Stimulated activated CD8-positive, alpha-beta memory T cell treated with anti-CD3 and anti-CD28 coated beads, Interleukin-15, amount 100 ng/mL, for 1 hour (primary cell): ENCODE measurements at places on chromosomes 12 and 14.

GRCh38 chr14:75430976-75431375 is 3.2 kb downstream of the JDP2 start:
- DNase-seq: no peak

DNA sequence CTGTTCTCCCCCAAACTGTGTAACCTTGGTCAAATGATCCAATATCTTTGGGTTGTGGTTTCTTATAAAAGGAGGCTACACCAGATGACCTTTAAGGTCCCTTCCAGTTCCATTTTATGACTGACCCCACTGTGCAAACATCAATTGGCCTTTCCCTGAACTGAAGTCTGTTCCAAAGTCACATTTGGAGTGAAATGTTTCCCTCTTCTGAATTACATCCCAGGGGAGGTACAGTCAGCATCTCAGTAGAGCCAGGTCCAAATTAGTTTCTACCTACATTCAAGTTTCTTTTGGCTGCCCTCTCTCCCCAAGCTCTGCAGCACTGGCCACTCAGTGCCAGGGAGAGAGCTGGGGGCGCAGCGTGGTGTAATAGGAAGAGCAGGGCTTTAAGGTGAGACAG is 34.4 kb downstream of the LIMA1 start:
- DNase-seq: no peak

GRCh38 chr14:49526101-49526500 is 60.1 kb downstream of the RPS29 start:
- no peak for DNase-seq

DNA sequence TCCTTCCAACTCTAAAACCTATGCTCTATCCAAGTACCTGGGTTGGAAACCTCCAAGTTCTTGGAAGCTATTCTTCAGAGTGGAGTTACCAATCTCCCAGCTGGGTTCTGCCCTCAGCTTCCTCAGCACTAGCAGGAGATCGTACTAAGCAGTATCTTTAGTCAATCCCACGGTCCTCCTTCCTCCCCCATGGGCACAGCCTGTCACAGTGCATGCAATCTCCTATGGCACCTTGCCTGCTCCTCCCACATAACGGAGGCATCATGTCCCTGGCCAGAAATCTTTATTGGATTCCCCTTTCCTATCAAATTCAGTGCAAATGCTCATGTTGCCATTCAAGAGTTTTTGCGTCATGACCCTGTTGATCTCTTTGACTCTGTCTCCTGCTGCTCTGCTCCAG is 5.4 kb upstream of the LPAR5 start:
- DNase-seq: no peak

DNA sequence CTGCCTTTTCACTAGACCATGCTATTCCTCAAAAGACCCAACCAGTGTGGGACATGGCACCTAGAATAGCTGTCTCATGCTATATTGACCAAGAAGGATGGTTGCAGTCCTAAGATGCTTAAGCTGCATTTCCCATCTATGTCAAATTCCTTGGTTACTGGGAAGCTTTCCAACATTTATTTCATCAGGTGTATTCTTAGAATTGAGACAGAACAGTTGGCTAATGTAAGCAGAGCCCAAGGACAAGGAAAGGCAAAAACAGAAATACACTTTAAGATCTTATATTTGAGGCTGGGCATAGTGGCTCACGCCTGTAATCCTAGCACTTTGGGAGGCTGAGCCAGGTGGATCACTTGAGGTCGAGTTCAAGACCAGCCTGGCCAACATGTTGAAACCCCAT is 24.7 kb downstream of the ARG2 start:
- DNase-seq: no peak

DNA sequence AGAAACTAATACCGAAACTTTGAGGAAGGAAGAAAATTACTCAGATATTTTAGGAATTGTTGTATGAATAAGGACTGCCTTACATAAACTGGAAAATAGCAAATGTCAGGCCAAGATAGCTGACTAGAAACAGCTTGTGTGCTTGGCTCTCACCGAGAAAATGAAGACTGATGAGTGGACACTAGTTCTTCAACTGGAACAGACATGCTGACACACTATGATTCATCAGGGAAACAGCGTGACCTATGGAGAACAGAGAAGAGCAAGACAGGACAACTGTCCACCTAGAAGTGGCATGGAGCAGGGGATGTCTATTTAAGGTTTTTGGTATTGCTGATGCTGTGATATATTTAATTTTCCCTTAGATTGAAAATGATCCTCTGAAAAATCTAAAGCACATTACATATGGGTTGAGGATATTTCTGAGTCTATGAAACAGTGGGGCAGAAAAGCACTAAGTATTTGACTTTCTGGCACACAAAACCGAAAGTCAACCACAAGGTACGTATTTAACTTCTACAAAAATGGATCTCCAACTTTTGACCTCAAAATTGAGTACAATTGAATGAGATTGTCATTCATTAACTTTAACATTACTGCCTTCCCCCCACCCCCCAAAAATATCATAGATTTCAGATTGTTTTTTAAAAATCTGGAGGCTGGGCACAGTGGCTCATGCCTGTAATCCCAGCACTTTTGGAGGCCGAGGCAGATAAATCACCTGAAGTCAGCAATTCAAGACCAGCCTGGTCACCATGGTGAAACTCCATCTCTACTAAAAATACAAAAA is 863.2 kb downstream of the LRFN5 start:
- no peak for DNase-seq

DNA sequence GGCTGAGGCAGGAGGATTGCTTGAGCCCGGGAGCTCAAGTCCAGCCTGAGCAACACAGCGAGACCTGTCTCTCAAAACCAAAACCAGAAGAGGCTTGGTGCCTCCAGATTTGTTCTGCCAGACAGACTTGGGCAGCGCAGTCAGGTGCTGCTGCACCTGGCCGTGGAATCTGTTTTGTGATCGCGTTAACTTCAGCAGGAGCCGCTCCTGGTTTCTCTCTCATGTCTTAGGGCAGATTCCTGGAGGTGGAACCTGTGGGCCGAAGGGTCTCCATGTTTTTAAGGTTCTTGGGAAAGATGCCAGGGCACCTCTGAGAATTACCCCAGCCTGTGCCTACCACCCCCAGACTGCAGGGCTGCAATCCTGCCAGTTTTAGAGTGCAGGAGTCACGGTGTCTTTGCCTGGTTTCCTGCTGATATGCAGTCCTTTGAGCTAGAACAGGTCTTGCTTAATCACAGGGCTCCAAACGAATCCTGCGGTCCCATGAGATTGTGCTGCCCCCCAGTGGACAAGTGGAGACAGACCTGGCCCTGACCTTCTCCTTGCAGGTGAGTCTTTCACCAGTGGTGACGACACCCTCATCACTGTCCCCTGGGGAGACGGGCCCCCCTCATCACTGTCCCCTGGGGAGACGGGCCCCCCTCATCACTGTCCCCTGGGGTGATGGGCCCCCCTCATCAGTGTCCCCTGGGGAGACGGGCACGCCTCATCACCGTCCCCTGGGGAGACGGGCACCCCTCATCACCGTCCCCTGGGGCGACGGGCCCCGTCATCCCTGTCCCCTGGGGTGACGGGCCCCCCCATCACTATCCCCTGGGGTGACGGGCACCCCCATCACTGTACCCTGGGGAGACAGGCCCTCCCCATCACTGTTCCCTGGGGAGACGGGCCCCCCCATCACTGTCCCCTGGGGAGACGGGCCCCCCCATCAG is 37.6 kb downstream of the PACS2 start:
- DNase-seq: peak; percentile 84

DNA sequence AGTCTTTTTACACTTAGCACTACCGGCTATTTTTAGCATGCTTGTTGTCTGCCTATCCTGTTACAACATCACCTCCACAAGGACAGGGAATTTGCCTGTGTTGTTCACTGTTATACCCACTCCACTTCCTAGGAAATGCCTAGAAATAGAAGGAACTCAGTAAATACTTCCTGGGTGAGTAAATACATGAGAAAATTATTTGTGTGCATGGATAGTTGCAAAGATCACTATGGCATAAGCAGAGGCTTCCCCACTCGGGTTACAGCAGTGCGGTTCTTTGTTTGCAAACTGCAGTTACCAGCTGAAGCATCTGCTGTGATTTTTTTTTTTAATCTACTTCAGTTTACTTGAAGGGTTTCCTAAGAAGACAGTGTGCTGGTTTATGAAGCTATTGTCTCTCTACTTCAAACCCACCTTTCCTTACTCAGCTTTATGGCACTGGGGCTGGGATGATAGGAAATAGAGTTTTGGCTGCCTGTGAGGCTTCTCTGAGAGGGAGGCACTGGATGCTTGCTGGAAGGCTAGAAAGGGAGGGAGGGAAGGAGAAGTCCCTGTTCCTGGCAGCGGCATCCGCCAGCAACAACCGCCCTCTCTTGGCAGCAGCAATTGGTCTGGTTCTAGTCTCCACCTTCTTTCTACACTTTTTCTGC is 29.0 kb downstream of the PDE6H start:
- no peak for DNase-seq

DNA sequence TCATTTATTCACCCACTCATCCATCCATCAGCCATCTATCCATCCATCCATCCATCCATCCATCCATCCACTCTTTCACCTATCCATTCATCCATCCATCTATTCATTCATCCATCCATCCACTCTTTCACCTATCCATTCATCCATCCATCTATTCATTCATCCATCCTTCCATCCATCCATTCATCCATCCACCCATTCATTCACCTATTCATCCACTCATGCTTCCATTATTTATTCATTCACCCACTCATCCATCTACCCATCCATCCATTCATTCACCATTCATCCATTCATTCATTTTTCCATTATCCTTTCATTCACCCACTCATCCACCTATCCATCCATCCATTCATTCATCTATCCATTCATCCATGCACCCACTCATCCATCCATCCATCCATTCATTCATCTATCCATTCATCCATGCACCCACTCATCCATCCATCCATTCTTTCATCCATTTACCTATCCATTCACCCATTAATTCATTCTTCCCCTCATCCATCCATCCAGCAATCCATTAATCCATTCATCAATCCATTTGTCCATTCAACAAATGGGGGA is 360.9 kb downstream of the ADGRD1 start:
- DNase-seq: no peak

- no peak for DNase-seq
Measured at GRCh38 chr12:5467931-5468330, 36.0 kb downstream of the NTF3 start.
